Fibroblast of skin of left quadriceps (primary cell): ENCODE measurements at places on chromosomes 2 and 18.

- peak; percentile 83 for DNase-seq
Observed at GRCh38 chr18:53943326-53943860, 281.1 kb downstream of the MBD2 start.

- no peak for DNase-seq
Observed at GRCh38 chr2:204152616-204153015, 216.1 kb downstream of the ICOS start.

DNA sequence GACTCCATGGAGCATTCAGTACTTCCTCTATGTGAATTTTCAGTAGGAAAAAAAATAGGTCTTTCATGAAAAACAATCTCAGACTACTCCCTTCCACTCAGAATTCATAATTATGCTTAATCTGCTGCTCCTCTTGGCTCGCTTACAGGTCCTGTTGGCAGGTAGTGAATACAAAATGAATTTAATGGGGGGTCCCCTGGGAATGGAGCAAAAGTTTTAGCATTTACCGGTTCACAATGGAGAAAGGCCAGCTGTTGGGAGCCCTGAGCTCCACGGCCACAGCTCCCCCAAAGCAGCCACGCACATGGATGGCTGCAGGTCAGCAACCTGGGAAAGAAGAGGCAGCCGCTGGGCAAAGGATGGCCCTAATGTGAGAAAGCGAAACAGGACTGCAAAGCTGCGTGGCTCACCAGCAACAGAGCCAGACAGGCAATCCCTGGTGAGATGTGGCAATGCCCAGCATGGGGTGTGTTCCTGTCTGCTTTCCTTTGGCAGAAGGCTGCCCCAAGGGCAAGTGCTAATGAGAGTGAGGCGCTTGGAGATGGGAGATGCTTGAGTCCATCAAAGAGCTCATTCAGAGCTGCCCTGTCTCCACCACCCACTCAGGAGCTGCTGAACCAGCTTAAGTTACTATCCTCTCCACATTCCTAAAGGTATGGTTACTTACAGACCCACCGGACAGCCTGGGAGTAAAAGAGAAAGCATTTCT lies 447.4 kb downstream of the EPHA4 start:
- DNase-seq, result no peak

- no peak for DNase-seq
Observed at GRCh38 chr2:42105330-42106256, 57.8 kb downstream of the PKDCC start.

DNA sequence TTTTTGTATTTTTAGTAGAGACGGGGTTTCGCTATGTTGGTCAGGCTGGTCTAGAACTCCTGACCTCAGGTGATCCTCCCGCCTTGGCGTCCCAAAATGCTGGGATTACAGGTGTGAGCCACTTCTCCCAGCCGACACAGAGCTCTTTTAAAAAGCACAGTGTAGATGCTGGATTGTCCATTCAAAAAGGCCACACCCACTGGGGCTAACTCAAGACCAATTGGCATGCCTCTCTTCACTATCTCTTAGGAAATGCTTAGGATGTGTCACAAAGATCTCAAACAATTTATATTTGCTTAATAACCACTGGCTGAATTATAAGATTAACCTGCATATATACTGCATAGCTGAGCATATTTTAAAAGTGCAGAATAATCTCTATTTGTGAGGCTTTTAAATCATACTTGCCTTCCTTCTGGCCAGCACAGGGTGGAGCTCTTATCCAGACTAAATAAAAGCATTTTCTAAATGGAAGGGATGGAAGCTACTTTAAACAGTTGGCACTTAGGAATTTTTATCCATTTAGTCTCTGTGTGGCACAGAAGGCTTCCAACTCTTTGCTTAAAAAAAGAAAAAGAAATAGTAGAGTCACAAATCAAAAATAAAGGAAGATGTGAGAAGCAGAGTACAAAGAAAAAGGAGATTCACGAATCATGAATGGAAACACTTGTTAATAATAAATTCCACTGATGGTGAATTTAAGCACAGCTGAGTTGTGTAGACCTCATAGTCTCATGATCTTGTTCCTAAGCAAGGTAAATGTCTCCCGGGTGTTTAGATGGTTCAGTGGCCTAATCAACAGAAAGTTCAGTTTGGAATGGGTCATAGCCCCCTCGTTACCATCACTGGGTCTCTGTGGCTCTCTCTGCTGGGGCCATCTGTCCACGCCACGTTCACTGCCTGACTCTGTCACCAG lies 22.4 kb downstream of the CRYGD start:
- DNase-seq, result no peak

- no peak for DNase-seq
Observed at GRCh38 chr2:134433979-134434378, 180.1 kb downstream of the MGAT5 start.

- DNase-seq, result no peak
Observed at GRCh38 chr2:1590596-1591460, 153.5 kb downstream of the PXDN start.

GRCh38 chr18:9706081-9706935 lies 1.8 kb upstream of the RAB31 start:
- no peak for DNase-seq

DNA sequence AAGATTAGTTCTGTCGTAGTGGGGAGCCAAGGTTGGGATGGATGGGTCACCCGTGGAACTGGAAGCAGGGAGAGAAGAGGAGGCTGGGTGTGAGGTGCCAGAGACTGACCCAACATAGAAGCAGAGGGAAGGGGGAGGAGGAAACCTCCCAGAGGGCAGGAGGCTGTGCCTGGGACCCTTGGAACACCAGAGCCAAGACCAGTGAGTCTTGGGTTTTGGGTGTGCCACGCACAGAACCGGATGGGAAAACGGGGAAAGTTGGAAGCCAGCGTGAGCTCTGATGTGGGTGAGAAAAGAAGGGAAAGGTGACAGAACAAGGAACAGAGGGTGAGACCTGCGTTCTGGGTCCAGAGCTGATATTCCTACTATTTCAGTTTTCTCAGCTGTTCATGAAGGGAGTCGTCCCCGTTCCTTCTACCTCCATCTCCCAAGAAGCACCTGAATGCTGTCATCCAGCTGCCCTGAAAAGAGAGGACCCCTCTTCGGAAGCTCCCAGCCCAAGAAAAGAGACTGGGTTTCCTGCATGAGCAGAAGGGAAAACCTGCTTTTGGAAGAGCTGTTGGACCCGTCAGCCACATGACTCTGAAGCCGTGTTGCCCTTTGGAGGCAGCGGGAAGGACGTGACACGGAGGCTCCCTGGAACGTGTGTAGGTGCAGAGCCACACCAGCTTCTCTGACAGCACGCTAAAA lies 250.1 kb downstream of the NDUFA10 start:
- no peak for DNase-seq

DNA sequence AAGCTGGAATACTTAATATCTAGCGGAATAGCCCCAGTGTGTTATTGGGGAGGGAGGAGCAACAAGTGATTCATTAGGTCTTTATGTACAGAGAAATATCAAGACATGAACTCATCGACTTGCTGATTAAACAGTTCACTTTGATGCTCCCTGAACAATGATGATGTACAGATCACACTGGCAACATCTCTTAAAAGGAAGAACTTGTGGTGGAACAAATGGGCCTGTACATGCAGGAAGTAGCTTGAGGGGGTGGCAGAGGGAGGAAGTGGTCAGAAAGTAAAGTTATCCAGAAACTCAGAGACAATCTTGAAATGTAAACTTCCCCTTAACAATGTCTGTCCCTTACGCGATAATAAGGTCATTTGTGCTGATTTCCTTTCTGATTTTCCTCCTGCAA lies 90.5 kb downstream of the NXPH2 start:
- no peak for DNase-seq

- DNase-seq, result no peak
Observed at GRCh38 chr2:143949121-143949848, 570.6 kb downstream of the ZEB2 start.

DNA sequence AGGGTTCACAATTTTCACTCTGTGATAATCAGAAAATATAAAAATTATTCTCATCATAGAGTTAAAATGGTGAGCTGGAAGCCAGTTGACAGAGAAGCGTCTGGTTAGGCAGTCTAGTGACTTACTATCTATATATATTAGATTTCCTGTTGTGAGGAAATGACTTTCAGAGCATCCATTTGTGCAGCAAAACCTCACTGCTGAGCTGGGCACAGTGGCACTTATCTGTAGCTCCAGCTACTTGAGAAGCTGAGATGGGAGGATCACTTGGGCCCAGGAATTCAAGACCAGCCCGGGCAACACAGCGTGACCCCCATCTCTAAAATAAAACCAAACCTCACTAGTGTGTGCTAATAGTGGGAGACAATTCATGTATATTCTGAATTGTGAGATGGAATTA lies 7.2 kb upstream of the KIAA2012 start:
- DNase-seq, result no peak
